ENCODE measurements at places on chromosomes 2 and 18. TPM values are rescaled to one million over a fixed set of nuclear protein-coding genes. Genes with fewer than 3 reads are reported as not detected.

GRCh38 chr2:120867290-120868241 is 131.9 kb downstream of the GLI2 start:
- peak; percentile 85 for DNase-seq

DNA sequence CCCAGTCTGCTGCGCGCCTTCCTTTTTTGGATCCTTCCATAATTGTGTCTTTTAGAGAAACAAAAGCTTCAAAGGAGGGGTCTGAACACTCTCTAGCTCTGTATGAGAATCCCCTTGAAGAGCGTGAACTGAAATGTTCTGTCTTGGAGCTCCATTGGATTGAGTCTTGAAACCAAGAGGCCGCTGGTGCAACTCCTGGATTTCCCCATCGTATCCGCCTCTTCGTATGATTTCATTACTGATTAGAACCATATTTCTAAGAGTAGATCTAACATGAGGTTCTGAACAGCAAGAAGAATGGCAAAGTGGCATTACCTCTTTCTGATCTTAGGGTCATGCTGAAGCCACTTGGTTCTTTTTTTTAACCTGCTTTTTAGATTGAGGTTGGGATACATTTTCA is 31.4 kb upstream of the NRP2 start:
- DNase-seq: no peak

DNA sequence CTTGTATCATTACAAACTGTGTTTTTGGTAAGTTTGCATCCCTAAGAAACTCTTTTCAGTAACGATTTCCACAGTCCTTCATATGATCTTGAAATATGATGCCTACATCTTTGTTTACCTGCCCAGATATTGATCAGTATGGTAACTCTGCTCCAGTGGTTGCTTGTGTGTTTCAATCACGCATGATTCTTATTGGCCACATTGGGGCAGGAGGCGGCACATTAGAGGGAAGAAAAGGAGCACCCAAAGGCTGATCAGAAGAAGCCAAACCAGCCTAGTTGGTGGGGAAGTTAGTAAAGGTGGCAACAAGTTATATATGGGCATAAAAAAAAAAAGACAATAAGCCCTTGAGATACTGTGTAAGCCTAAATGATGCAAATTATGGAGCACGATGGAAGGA is 158.9 kb downstream of the RHBDD1 start:
- DNase-seq: no peak

DNA sequence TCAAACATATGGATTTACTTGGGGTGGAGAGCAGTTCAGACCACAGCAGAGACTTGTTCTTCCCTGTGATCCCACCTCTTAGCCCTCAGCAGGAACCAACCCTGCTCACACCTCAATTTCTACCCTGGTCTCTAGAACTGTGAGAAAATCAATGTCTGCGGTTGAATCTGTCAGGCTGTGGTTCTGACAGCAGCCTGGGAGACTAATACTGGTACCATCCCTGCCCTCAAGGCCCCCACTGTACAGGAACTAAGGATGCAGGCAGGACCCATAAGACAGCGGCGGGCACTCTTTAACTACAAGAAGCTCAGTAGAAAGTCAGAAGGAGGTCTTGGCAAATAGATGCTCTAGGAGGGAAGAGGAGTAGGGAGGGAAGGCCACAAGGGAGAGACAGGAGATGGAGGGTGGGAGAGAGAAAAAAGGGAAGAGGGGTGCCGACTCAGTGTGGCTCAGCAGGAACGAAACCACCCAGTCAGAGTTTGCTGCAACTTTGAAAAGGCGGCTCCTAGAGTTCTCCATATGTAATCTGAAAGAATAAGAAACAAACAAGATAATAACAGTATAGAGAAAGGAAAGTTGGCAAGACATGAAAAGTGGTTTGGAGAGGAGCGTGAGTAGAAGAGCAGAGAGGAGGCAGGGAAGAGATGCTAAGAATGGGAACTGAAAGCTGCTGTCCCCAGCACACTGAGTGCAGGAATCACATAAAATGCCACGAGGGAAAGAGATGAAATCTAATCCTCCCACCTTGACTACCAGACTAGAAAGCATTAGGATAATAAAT is 323.9 kb upstream of the ID2 start:
- no peak for DNase-seq

- DNase-seq: no peak
These were observed 37.8 kb upstream of the RAB12 start for GRCh38 chr18:8571399-8571798.

DNA sequence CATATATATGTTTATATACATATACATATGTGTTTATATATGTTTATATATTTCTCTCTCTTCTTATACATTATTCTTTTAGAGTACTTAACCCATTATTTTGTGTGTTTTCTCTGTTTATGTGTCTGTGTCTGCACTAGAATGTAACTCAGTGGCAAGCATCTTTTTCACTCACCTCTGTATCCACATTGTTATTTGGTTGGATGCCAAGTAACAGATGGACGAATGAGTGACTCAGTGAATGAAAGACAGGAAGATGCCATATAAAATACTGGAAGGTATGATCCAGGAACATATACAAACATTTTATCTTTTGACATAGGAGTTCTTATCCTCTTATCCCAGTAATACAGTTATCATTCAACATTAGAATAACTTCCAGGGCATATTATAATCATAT is 684.8 kb downstream of the RNF144A start:
- DNase-seq: no peak

DNA sequence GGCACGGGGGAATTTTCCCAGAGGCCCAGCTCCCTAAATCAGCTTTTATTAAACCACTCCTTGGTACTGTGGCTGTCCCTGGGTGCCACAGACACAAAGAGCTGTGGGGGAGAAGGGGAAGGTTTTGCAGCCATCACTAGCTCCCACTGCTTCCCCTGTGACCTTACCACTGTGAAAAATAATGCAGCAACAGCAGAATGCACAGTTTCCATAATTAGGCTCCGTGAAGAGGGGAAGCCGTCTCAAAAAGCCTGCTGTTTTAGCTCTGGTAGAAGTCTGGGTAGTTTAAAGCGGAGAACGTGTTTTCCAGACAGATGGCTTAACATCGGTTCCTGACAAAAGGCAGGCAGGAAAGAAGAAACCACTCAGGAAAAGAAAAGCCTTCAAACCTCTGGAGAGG is 27.5 kb upstream of the CAB39 start:
- DNase-seq: no peak

- DNase-seq: peak; percentile 86
These were observed 59.5 kb upstream of the SP3 start for GRCh38 chr2:174024524-174025270.

GRCh38 chr2:233448220-233448559 is 93.9 kb downstream of the DGKD start:
- DNase-seq: no peak

DNA sequence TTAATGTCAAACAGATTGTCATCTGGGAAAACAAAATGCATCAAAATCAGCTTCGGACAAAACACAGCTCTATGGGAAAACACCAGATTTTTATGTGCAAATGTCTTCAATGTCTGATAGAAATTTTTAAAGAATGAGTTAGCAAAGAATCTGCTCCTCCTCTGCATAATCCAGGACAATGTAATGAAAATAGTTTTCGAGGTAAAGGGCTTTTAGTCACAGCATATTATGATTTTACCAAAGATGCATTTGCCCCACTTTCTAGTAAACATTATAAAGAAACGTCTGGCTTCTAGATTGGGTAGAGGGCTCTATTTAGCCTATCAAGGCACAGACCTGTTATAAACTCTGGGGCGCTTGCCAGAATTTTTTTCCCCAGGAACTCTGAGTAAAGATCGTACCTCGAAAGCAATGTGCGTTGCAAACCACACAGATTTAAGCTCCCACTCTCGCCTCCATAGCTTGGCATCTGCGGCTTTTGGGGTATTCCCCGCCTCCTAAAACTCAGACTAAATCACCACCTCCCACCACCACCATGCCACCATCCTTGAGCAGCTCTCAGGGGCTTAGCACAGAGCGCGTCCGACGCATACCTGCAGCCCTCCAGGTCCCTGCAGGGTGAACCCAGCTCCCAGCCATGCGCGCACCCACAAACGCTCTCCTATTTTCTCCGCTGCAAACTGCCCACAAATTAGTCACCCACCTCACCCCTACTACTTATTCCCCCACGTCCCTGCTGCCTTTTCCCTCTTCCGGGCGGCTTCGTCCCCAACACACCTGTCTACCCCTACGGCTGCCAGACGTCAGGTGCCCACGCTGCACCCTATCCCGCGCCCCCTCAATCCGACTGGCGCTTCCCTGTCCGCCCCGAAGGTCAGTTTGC is 829 bp downstream of the ACVR1C start:
- no peak for DNase-seq

- no peak for DNase-seq
These were observed 5.7 kb upstream of the OTOS start for GRCh38 chr2:240146141-240146561.

- DNase-seq: no peak
These were observed 118.6 kb downstream of the LYPD6 start for GRCh38 chr2:149449017-149449416.

DNA sequence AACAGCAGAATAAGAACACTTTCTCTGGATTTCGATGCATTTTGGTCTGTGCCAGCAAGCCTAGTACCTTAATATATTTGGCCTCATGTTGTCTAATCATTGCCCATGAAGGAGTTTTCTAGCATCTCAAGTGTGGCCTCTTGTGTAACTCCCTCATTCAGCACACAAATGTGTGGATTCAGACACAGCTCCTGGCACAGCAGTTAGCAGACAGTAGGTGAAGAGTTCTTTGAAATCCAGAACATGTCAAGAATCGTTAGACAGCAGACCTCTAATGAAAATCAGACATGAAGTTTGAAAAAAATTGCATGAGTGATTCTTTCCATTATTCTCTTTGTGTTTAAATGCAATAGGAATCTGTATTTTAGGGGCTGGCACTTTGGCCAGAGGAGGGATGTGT is 177.0 kb downstream of the FMNL2 start:
- no peak for DNase-seq

DNA sequence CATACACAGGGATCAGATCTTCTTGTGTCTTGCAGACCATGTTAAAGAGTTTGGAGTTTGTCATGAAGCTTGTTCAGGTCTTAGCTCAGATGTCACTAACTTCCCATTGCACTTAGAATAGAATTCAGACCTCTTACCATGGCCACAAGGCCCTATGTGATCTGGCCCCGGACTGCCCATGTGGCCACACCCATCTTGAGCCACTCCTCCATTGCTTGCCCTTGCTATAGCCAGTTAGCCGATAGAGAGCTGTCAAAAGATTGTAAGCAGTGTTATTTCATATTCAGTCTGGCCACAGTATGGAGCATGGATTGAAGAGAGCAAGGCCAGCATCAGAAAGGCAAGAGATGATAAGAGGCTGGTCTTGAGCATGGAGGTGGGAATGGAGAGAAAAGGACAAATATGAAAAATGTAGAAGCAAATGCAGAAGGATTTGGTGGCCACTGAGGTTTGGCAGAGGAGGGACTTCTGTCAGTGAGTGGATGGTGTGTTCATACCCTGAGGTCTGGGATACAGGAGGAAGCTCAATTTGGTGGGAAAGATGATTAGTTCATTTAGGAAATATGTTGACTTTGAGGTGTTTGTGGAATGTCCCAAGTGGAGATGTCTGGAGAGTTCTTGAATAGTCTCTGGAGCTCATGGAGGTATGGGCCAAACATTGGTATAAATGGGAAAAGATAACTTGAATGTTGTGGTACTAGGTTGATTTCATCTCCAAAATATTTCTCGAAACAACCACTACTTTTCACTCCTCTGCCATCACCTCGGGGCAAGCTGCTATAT is 10.6 kb downstream of the DGUOK start:
- no peak for DNase-seq

DNA sequence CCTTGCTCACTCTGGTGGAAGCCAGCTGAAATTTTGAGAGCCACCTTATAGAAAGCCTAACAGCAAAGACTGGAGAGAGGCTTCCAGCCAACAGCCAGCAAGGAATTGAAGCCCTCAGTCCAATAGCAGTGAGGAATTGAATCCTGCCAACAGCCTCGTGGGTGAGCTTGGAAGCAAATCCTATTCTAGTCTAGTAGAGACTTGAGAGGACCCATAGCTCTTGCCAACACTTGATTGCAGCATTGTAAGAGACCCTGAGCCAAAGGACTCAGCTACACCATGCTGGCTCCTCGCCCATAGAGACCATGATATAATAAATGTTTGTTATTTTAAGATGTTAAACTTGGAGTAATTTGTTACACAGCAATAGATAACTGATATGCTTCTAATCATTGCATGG is 403.0 kb upstream of the TNP1 start:
- DNase-seq: no peak

- DNase-seq: no peak
These were observed 1418.9 kb downstream of the LRP1B start for GRCh38 chr2:140711867-140712266.

- DNase-seq: no peak
These were observed 47.2 kb downstream of the BOLA3 start for GRCh38 chr2:74100254-74101216.

DNA sequence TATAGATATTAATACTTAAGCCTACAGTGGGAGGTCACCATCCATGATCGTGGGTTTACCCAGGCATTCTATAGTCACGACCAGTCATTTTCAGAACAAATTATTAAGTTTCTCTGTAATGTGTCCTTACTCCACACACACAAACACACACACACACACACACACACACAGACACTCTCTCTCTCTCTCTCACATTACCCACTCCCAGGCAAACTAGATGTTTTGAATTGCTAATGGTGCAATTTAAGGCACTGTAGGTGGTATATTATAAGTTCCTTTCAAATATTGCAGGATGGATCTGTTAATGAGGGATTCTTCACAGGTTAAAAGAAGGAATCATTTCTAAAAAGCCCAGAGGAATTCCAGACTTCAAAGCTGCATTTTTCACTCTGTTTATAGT is 657.8 kb downstream of the MBD2 start:
- DNase-seq: no peak

GRCh38 chr2:61275575-61276184 is 113.7 kb downstream of the C2orf74 start:
- no peak for DNase-seq

DNA sequence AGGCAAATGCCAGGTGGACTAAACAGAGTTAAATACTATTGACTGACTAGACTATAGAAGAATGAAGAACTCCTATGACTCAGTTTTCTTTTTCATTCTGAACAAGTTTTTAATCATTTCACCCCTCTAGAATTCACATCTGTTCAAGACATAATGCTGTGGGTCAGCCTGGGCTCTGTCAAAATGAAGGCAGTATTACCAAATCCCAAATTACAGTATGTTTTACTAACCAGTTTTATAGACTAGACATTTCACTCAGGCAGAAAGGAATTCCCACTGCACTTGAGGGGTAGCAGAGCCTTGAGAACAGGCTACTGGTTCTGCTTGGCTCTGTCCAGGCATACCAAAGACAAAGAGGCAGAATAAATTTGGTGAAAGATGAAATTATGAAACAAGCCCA is 511.7 kb downstream of the EPHA4 start:
- no peak for DNase-seq

Gene ADAM17
- 14.7 TPM for total RNA-seq

Gene ZBTB7C
- total RNA-seq: 10.2 TPM

Gene PPIL3
- 14.9 TPM for total RNA-seq

Gene KATNAL2
- 14.3 TPM for total RNA-seq

Gene MRO
- 0.24 TPM for total RNA-seq

Gene ALK
- 0.06 TPM for total RNA-seq

Gene KYNU
- 1.9 TPM for total RNA-seq

Gene LOXHD1
- total RNA-seq: not detected

Gene PLGLB1
- 7.5 TPM for total RNA-seq

Gene SKA1
- total RNA-seq: not detected
